ENCODE measurements at places on chromosomes 3 and 15.

DNA sequence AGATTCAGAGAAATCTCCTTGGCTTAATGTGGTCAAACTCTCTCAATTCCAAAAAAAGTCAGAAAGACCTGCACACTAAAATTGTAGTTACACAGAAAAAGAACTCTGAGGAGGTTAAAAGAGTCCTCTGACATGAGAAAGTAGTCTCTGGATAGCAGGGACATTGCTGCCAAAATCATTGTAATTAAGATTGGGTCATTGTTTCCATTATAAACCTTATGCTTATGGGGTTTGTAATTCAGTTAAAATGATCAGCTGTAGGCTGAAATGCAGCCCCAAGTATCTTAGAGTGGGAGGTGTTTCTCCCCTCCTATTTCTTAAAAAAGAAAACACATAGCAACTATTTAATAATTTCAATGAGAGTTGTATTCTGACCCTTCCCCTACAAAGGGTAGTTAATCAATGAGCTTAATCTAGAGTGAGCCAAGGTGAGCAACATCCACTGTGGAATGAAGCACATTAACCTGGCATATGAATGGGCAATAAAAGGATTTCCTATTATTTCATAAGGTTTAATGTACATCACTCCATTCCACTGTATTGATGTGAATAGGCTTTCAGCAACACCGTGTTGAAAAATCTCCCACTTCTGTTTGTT lies 406.9 kb downstream of the TIGIT start:
- DNase-seq: no peak

DNA sequence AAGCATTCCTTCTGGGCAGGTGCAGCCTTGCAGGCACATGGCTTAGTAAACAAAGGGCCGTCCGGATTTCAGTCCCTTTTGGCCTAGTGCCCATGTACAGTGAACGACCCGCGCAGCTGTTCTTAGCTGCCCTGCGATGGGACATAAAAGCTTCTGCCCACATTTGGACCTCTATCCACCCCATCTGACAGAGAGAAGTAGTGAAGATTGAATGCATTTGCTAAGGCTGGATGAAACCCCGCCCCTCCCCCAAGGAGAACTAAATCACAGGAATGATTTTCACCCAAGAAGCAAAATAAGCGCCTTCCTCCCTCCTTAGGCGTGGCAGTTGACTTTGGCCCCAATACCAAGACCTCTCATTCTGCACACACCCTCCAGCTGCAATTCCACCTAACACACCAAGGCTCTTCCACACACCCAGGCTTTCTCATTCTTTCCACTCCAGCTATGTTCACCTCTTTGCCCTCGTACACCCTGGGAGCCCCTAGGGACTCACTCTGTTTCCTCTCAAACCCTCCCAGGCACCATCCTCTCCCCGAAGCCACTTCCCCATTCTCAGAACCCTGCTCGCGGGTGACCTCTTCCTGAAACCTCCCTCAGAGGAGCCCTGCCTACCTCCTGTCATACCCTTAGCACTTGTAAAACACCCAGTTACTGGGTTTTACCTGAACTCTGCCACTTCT lies 14.1 kb upstream of the HRH1 start:
- DNase-seq: no peak

- DNase-seq: no peak
Measured at GRCh38 chr3:156014489-156014888, 105.9 kb upstream of the KCNAB1 start.

DNA sequence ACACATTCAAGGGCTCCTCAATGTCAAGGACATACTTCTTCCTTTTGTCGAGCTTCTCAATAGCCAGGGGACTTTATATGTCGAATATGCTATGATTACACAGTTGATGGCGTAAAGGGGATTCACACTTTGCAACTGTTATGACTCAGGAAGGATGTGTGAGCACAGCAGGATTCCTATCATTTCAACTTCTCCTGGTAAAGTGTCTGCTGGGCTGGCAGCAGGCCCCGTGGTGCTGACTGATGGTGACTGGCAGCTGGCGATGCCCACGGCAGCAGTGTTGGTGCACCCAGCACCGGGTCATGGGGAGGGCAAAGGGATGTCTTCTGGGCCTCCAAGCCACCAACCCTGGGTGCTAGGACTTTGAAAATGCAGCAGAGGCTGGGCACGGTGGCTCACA lies 44.8 kb upstream of the GNB5 start:
- no peak for DNase-seq

GRCh38 chr15:27928386-27928785 lies 170.7 kb downstream of the OCA2 start:
- DNase-seq: no peak
